ENCODE measurements at places on chromosomes 2 and 18.

GRCh38 chr2:199335502-199335901 is 122.2 kb downstream of the SATB2 start:
- DNase-seq: no peak

DNA sequence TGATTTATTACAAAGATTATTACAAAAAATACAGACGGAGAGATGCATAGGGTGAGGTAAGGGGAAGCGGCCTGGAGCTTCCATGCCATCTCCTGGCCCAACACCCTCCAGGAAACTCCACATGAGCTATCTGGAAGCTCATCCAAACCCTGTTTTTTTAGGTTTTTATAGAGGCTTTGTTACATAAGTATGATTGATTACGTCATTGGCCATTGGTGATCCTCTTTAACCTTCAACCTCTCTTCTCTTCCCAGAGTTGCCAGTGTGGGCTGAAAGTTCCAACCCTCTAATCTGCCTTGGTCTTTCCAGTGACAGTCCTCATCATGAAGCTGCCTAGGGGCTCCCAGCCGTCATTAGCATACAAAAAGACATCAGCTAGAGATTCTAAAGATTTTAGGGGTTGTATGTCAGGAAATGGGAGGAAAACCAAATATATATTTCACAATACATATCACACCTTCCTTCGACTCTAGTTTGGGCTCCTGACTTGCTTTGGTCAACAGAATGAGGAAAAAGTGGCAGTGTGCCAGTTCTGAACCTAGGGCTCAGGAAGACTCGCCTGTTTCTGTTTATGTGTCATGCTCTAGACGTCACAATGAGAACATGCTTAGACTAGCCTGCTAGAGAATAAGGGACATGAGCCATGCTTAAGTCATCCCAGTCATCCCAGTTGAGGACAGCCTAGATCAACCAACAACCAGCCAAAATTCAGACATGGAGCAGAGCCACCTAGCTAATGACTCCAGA is 54.1 kb downstream of the ETAA1 start:
- DNase-seq: no peak

- peak; percentile 73 for DNase-seq
These were observed at the start of gene PDE11A for GRCh38 chr2:178072383-178073301. PDE11A (minus strand) TSS chr2:178072777; CDS start chr2:178072437, 340 bp downstream.

GRCh38 chr18:31042406-31043181 is at the start of gene DSC3:
DSC3 (minus strand) TSS chr18:31042742; CDS start chr18:31042660, 82 bp downstream.
- no peak for DNase-seq

DNA sequence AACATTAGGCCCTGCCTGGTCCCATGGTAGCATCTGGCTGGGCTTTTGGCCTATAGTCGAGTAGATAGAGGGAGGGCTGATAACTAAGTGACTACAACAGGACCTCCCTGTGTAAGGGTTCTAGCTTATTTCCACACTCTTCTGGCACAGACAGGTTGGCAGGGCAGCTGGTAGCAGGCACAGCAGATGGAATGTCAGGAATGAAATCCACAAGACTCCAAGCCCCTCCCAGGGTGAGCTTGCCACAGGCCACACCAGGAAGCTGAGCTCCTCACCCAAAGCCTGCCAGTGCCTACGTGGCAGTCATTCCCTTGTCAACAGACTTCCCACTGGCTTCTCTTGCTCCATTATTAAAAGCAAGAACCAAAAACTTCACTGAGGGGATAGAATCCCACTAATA is 20.7 kb upstream of the C1QL2 start:
- no peak for DNase-seq

DNA sequence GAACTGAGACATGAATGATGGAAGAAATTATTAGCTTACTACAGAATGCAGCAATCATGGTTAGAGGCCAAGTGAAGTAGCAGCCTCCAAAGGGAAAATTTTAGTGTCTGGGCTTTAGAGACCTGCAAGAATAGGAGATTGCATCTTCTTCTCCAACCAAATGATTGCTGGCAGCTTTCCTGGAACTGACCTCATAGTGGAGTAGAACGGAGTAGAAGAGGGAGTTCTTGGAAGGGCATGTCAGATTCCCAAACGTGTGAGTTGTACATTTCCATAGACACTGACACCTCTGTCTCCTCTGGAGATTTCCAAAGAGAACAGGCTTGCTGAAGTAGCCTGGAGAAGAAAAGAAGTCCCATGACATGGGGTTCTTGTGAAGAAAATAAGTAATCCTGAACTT is 169.8 kb upstream of the ERBB4 start:
- no peak for DNase-seq

DNA sequence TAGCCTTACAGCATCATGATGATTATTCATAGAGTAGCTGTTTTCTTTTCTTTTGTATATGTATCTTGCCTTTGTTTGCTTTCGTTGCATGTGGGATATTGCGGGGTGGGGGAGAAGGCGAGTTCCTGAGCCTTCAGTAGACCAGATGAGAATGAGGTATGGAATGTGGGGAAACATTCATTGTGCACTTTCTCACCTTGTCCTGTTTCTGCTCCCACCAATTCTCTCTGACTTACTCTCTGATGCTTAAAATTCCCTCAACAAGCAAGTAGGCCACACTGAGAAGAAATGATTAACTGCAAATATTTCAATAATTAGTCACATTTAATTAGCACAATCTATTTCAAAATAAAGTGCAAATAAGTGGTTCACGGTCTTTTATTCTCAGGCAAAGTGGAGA is 31.0 kb downstream of the GKN2 start:
- DNase-seq: no peak

GRCh38 chr18:59060551-59060950 is 79.1 kb upstream of the SEC11C start:
- DNase-seq: no peak
